ENCODE measurements at places on chromosomes 4 and X. TPM values are rescaled to one million over a fixed set of nuclear protein-coding genes. Genes with fewer than 3 reads are reported as not detected.

The PACRGL gene
- total RNA-seq, result 23.0 TPM

- no peak for DNase-seq
These were observed 21.5 kb downstream of the WDFY3 start for GRCh38 chr4:84944947-84945346.

DNA sequence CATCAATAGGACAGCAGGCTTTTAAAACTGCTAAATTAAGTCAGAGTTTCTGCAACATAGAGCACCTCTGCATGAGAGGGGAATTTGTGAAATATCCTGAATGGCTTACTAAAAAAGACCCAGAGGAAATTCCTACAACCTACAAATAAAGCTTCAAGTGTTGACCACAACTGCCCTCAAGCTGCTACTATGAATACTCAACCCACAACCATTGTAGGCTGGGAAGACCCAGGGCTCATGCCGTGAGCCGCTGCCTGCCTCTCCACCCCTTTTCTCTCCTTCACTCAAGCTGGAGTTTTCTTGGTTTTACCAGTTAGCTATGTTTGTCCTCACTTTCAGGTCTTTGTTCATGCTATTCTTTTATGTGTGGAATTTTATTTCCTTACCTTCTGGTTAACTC lies 151.6 kb downstream of the EMCN start:
- peak; percentile 34 for DNase-seq

DNA sequence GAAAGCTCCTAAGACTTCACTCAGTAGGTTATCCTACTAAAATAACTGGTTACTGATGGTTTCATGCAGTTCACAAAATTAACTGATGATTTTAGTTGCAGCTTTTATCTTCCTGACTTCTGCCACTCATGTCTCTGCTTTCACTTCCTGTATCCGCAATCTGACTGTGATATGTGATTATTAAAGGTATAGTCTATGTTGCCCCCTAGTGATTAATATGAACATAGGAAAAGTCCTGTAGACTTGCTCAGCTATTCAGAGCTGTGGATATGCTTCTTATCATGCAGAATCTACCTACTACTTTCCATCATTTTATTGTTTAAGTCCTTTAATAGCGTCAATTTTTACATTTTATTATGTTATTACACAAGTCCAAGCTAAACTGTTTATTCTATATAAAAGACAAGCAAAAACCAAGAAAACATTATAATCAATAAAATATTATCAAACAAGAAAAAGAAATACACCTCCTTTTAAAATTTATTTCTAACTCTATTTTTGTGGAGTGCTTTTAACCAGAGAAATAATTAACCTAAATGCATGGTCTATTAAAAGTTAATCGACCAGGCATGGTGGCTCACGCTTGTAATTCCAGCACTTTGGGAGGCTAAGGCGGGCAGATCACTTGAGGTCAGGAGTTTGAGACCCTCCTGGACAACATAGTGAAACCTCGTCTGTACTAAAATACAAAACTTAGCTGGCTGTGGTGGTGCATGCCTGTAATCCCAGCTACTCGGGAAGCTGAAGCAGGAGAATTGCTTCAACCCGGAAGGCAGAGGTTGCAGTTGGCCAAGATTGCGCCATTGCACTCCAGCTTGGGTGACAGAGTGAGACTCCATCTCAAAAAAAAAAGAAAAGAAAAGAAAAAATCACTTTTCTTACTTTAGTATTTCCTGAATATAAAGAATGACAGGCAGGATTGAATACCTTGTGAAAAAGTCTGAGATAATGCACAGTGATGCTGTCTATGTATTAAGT lies 40.4 kb upstream of the TLR2 start:
- DNase-seq, result peak; percentile 47

GRCh38 chr4:27861381-27861787 lies 1000.7 kb downstream of the STIM2 start:
- peak; percentile 89 for DNase-seq

GRCh38 chr4:26326791-26327190 lies 6.0 kb downstream of the RBPJ start:
- DNase-seq, result no peak

The SPANXN4 gene
- not detected for total RNA-seq

The C4orf51 gene
- not detected for total RNA-seq

DNA sequence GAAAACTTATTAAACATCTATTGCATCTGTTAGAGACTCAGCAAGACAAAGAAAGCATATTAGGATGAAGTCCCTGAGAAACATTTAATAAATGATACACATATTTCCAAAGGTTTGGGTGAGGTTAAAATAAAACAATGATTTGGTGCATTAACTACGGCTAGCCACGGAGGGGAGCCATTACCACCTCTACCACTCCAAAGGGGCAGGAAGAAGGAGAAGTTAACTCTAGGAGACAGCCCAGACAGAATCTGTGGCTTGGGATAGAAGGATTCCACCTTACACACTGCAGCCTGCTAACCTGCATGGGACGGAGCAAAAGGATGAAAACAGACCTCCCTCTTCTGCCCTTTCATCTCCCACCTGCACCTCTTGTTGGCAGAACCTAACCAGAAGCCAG lies 189.1 kb upstream of the C1QTNF7 start:
- DNase-seq, result peak; percentile 74

- DNase-seq, result no peak
These were observed 92.6 kb upstream of the MAPK10 start for GRCh38 chr4:86452422-86452891.

DNA sequence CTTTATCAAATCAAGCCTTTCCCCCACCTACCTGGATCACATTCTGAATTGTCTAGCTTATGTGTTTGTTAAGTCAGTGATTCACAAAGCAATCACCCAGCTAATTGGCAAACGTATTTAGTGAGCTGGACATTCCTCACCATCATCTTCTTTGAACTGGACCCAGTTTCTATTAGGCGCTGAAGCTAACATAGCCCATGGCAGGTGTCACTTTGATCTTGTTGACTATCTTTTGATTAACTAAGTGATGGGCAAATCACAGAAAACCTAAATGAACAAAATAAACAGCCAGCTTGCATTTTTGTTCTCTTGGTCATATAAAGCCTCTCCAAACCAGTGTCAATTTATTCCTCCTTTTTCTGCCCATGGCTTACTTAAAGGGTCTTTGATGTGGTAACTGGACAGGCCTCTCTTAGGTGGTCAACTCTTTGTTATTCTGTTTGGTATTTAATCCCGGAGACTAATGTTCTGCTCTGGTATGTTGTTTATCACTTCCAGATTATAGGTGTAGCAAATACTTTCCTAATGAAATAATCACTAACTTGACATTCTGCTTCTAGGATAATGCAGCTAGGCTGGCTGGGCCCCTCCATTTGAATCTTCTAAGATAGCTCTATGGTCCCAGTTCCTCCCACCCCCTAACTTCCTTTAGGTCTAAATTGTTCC lies 105.3 kb upstream of the SMIM10 start:
- no peak for DNase-seq

GRCh38 chr4:113446019-113446418 lies 315.5 kb downstream of the CAMK2D start:
- no peak for DNase-seq

Measured in GM23338 (cell line).